ENCODE measurements at places on chromosomes 4 and X.
A peak's percentile ranks its signal among the peaks of the same experiment; 100 is the strongest.

GRCh38 chrX:119753639-119754257 lies 4.6 kb upstream of the SOWAHD start:
- DNase-seq, result no peak

DNA sequence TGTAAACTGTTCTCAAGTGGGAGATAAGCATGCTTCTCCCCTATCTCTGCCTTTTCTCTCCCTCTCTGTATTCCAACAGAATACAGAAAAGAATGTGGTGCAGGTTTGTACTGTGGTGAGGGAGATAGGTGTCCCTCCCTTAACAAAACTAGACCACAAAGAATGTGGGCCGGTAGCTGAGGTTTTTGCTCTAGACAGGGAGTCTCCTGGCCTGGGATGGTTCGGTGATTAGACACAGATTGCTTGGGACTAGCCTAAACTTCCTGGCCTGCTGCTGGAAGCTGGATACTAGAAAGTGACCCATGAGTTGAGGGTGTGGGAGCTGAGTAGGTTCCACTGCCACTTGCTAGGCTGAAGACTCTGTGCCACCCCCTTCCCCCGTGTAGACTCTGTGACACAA lies 143.0 kb downstream of the CXXC4 start:
- no peak for DNase-seq

DNA sequence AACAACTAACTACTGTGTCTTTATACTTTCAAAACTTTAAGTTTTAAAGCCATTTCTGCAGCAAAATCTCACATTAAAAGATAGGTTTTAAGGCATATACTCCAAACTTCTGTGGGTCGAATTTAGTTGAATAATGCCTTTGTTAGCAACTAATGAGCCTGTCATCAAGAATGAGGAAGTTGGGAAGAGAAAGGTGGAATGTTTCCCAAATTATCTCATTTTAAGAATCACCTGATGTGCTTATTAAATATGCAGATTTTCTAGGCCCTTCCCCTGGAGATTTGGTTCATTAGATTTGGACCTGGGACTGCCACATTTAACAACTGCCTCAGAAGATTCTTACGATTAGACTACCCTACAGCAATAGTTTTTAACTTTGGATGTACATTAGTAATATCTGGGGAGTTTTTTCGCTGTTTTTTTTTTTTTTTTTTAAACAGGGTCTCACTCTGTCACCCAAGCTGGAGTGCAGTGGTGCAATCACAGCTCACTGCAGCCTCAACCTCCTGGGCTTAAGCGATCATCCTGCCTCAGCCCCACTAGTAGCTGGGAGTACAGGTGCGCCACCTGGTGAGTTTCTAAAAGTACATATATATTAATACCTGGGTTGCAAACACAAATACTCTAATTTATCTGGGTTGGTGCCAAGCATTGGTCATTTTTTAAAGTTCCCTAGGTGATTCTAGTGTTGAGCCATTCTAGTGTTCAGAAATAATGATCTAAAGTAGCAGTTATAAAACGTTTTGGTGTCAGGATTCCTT lies 16.1 kb upstream of the TASL start:
- DNase-seq, result no peak

- peak; percentile 19 for DNase-seq
These were observed 208.9 kb downstream of the NWD2 start for GRCh38 chr4:37453281-37453998.

Data from AG08395 (cell line).